ENCODE measurements at places on chromosomes 13 and 19.

- peak; percentile 83 for DNase-seq
These were observed 2.0 kb downstream of the OLFM2 start for GRCh38 chr19:9934132-9934950.

DNA sequence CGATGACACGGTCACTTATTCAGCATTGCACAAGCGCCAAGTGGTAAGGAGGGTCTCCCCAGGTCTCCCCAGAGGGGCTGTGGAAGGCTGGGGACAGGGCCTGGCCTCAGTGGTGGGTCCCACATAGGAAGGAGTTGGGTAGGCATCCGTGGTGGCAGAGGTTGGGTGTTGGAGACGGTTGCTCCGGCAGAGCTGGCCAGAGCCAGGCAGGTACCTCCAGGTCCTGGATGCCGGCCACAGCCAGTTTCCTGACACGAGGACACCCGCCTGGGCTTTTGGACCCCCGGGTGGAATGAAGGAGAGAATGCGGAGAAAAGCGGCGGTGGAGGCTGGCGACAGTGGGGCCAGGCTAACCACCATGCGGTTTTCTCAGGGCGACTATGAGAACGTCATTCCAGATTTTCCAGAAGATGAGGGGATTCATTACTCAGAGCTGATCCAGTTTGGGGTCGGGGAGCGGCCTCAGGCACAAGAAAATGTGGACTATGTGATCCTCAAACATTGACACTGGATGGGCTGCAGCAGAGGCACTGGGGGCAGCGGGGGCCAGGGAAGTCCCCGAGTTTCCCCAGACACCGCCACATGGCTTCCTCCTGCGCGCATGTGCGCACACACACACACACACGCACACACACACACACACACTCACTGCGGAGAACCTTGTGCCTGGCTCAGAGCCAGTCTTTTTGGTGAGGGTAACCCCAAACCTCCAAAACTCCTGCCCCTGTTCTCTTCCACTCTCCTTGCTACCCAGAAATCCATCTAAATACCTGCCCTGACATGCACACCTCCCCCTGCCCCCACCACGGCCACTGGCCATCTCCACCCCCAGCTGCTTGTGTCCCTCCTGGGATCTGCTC lies 1.3 kb upstream of the FFAR1 start:
- DNase-seq: no peak

GRCh38 chr19:42634409-42635232 lies 39.9 kb upstream of the CEACAM8 start:
- peak; percentile 46 for DNase-seq

DNA sequence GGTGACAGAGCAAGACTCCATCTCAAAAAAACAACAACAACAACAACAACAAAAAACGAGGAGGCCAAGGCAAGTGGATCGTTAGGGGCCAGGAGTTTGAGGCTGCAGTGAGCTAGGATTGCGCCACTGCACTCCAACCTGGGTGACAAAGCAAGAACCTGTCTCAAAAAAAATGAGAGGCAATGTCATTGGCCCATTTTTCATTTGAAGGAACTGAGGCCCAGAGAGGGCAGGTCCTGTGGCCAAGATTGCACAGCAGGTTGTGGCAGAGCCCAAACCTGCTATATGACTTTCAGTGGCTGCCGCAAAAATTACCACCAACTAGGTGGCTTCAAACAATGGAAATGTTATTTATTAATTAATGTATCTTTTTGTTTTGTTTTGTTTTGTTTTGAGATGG lies 5.5 kb downstream of the PIK3R2 start:
- DNase-seq: no peak

DNA sequence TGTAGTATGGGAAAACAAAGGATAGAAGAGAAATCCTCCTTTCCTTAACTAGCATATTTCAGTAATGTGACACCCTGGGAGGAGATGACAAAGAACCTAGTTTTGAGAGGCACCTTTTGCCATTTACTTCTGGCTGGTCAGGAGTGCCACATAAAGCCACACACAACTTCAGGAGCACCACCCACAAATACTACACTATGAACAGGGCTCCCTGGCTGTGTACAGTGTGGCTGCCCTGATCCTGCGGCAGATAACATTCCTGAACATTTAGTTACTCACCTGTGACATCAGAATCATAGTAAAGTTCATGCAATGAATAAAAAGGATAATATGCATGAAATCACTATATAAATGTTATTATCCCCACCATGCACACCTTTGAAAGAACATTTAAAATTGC lies 17.4 kb upstream of the IRS2 start:
- no peak for DNase-seq

- no peak for DNase-seq
These were observed 3.3 kb downstream of the NR1H2 start for GRCh38 chr19:50379602-50380001.

- DNase-seq: no peak
These were observed 11.1 kb downstream of the ZNF844 start for GRCh38 chr19:12075538-12076139.

- DNase-seq: peak; percentile 35
These were observed 152.0 kb downstream of the NUFIP1 start for GRCh38 chr13:44837250-44837649.

GRCh38 chr13:101127741-101128353 lies 288.5 kb downstream of the NALCN start:
- DNase-seq: peak; percentile 44

- DNase-seq: no peak
These were observed 1109.0 kb downstream of the UQCRFS1 start for GRCh38 chr19:28103921-28104320.

DNA sequence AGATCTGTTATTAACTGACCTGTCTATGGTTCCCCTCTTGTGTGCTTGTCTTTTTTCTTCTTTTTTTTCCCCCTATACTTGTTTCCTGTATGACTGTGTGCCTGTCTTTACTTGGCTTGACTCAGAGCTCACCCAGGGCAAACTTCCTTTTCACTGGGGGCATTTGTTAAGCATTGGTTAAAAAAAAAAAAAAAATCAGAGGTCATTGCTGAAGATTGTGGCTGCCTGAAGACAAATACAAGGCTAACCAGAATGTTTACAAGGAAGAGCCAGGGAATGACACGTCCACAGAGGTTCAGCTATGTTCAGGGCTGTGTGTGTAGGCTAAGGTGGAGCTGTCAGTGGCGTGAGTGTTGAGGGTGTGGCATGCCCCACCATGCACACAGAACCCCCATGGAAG lies 47.1 kb downstream of the LNX2 start:
- no peak for DNase-seq

DNA sequence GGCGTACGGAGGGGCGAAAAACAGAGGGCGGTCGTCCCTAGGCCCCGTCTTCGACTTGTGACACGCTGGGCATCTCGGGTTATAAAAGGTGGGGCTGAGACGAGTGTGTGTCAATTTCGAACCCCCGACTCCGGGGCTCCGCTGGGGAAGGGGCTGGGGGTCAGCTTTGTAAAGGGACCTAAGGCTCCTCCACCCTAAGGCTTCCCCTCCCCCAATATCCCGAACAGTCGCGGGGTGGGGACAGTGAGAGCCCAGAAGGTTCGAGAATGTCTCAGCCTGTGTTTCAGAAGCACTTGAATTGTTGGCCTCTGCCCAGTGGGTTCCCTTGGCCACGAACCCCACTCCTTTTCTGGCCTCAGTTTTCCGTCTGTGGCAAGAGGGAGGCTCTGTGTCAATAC lies 450 bp downstream of the SELENOW start:
- DNase-seq: no peak

DNA sequence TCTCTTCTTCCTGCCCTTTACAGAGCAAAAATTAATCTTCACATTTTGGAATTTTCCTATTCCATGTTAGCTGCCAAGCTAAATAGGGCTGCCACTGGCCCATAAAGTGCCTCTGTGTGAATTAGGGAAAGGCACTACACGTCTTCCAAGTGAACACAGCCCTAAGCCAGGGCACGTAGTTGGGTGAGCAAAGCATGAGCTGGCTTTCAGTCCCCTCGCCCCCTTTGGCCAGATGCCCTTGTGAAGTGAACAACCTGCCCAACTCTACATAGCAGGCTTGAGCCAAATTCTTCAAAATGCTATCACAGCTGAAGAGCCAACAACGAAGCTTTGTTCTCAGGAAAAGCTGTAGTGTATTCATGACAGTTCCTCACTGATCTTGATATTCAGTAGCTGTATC lies 213.1 kb downstream of the OXGR1 start:
- no peak for DNase-seq

DNA sequence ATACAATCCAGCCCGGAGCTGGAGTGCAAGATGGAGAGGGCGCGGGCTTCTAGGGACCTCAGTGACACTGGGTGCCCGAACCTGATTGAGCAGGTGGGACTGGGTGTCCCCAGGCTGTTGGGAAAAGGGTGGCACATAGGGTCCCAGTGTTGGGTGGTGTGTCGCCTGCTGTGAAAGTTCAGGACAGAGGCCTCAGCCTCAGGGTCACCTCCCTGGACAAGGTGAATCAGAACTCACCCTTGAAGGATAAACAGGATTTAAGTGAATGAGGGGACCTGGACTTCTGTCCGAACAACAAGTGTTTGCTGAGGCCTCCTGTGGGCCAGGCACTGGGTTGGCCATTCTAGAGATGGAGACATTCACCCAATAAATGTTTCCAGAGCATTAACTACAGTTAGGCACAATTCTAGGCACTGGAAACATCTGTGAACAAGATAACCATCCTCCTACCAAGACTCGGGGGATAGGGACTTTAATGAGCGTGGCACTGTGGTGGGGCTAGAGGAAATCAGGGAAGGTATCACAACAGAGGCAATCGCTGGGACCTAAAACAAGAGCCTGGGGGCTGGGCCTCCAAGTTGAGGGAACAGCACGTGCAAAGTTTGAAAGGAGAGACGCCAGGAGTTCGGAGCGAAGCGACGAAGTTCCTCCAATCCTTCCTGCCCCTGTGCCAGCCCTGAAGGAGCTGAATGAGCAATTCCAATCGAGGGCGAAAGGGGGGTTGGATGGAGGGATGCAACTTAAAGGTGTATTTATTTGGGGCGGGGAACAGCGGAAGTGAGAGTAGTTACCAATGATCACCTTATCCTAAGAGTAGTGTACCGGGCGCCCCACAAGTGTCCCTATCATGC lies 921 bp upstream of the POLD1 start:
- DNase-seq: no peak

GRCh38 chr19:44072543-44073401 lies 813 bp downstream of the ZNF284 start:
- DNase-seq: peak; percentile 14

GRCh38 chr19:44602081-44602480 lies 11.3 kb upstream of the IGSF23 start:
- no peak for DNase-seq

- peak; percentile 56 for DNase-seq
These were observed 8.0 kb downstream of the DNASE2 start for GRCh38 chr19:12872941-12873890.

GRCh38 chr13:42047561-42048341 lies 697 bp upstream of the DGKH start:
- DNase-seq: peak; percentile 61

- DNase-seq: no peak
These were observed 39.1 kb upstream of the MTIF3 start for GRCh38 chr13:27489456-27489855.

GRCh38 chr19:51797480-51797879 lies 2.5 kb downstream of the FPR3 start:
- no peak for DNase-seq

- DNase-seq: no peak
These were observed 4.1 kb downstream of the IGFL4 start for GRCh38 chr19:46036744-46037128.

DNA sequence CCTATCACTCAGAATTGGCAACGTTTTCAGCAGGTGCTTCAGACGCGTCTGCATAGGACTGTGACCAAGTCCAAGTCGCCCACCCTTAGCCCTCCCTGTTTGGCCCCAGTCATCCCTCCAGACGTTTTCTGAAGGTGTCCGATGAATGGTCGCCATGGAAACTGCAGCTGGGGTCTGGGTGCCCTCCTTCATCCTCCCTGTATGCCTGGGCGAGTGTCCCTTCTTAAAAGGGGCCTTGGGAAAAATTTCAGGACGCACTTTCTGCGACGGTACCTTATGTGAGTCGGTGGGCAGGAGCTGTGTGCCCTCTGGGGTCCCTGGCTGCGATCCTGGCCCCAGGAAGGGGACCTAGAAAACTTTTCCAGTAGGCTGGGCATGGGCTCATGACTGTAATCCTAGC lies 25.1 kb downstream of the MAN2B1 start:
- no peak for DNase-seq

- DNase-seq: no peak
These were observed 54.1 kb upstream of the SLITRK6 start for GRCh38 chr13:85853161-85853894.

DNA sequence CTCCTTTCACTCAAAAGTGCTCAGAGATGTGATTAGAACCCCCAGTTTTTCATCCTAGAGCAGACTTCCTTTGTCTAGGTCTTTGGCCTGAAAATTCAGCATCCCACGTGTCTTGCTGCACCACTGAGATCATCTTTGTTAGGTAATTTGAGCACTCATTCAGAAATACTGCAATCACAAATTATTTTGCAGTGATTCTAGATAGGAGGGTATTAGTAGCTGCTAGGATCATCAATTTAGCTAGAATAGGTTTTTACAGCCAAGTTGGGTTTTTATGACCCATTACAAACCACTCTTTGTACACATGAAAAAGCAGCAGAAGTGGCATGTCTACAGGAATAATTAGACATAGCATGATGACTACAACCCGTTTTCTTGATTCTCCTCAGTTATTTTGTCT lies 219.6 kb downstream of the GPC6 start:
- DNase-seq: no peak

GRCh38 chr19:32165750-32166149 lies 179.7 kb upstream of the ZNF507 start:
- no peak for DNase-seq

GRCh38 chr13:95652821-95653220 lies 8.3 kb upstream of the DZIP1 start:
- no peak for DNase-seq

GRCh38 chr19:3465552-3465951 lies 14.8 kb downstream of the SMIM24 start:
- no peak for DNase-seq

DNA sequence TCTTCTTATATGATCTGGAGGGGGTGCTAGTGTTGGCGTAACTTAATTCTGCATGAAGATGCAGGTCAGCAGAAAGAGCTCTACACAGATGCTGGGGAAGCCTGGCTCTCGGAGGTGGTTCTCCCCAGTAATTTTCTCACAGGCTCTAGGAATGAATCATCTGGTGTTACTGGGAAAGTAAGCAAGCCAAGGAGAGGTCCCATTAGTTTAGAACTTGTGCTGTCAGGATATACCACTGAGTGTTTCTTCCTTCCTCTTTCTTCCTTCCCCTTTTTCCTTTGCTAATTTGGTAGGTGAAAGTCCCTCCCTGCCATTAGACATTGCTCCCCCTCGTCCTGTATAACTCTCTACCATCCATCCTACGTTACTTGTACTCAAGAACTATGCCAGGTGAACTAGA lies 68.3 kb downstream of the ATP8A2 start:
- DNase-seq: no peak

GRCh38 chr13:110984798-110985197 lies 69.9 kb upstream of the ANKRD10 start:
- no peak for DNase-seq

GRCh38 chr19:45368737-45369340 lies 1.5 kb downstream of the ERCC2 start:
- no peak for DNase-seq

All from hepatic stellate cell (primary cell).